Stimulated activated CD4-positive, alpha-beta T cell treated with anti-CD3 and anti-CD28 coated beads, Interleukin-4, amount 100 ng/mL, for 24 hours (primary cell): ENCODE measurements at places on chromosomes 5 and 9.

- DNase-seq, result no peak
Measured at GRCh38 chr9:91771027-91771426, 179.0 kb downstream of the ROR2 start.

DNA sequence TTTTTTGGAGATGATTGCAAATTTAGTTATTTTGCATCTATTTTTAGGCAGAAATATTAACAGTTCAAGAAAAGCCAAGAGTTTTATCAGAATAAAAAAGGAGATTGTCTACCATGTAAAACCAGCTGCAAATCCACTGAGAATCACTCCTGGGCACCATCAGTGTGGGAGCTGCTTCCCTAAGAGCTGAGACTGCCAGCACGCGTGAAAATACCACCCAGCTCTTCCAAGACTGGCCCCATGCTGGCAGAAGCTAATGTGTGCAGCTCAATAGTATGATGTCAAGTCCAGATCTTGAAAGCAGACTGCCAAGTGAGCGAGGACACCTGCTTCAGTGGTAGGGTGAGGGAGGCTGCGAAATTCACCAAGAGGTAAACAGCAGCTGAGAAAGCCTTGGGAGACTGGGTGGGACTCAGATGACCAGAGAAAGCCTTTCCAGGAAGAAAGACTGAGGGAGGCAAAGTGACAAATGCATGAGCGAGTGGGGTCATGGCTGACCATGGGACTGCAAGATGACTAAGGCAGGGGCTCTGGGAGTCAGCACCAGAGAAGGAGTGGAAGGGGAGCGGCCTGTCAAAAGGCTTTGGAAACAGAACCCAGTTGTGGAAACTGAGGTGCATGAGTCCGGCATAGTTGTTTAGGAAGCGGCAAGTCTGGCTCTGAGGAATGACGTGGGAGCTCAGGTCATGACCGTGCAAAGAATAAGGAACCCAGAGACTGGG lies 200.9 kb downstream of the GADD45G start:
- no peak for DNase-seq

GRCh38 chr5:9361835-9362234 lies 184.0 kb downstream of the SEMA5A start:
- peak; percentile 19 for DNase-seq

GRCh38 chr5:171806976-171807747 lies 21.5 kb downstream of the SMIM23 start:
- no peak for DNase-seq

DNA sequence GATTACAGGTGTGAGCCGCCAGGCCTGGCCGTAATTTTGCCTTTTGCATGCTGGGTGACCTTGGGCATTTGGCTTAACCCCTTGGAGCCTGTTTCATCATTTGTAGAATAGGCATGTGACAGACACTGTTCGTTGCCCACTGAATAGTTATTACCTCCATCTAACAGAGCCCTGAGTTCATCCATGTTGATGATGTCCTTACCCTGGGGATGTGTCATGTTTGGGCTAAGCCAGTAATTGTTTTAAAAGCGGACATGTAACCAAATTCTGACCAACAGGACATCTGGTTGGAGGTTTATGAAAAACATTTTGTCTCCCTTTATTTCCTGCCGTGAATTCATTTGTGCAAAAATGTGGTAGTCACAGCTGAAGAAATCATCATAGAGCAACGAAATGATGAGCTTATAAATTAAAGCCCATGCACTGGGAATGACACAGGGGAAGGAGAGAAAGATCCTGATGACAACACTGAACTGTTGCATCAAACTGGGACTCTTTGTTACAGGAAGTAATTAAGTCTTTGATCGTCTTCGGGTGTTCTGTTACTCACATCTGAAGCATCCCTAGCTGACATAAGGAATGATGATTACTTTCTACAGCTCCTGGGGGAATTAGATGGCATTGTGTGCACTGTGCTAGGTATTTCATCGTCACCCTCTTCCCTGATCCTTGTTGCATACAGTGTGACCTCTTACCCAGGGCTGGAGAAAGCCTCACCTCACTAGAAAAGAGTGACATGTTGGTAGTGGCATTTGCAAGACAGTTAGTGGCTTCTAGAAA lies 117.8 kb downstream of the FGF18 start:
- no peak for DNase-seq

DNA sequence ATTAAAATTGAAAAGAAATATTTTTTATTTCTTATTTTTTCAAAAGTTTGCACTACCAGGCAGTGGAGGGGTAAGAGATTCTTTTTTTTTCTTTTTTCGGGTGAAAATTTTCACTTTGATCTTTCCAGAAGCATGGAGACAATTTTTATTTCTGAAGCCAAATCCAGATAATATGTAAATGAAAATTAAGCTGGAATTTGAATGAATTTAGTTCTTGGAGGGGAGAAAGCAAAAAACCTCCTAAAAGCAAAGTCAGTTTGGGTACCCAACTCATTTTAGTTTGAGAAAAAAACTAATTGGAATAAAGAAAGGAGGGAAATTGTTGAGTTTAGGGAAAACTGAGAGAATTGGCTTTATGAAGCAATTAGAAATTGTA lies 872 bp downstream of the ZNF618 start:
- no peak for DNase-seq

DNA sequence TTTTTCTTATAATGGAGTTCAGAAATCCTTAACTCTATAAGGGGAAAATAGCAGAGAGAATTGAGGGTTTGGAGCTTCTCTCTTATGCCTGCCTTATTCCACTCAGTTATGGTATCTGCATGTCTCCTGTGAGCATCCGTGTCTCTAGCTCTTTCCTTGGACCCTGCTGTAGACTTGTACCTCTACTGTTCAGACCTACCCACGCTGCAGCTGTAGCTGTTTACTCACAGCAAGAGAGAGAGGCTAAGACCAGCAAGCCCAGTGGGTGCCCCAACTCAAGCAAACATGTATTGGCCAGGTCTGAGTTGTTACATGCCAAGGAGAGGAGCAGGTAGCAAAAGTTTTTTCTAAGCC lies 7.1 kb upstream of the PCSK1 start:
- DNase-seq, result no peak

DNA sequence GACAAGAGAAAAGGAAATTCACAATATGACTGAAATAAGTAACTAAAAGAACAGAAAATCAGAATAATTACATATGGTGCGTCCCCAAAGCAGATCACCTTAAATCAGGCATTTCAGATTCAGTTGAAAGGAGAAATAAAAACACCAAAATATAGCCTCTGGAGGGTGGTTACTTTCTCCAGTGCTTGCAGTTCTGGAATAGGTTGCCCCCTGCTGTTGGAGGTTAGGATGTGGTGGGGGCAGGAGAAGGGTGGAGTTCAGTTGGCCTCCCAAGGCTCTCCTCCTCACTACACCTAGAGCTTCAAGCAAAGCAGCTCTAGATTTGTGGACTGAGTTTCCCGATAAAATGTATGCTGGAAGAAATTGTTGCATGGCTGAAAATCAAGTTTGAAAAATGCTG lies 338.2 kb upstream of the TLE4 start:
- DNase-seq, result no peak

DNA sequence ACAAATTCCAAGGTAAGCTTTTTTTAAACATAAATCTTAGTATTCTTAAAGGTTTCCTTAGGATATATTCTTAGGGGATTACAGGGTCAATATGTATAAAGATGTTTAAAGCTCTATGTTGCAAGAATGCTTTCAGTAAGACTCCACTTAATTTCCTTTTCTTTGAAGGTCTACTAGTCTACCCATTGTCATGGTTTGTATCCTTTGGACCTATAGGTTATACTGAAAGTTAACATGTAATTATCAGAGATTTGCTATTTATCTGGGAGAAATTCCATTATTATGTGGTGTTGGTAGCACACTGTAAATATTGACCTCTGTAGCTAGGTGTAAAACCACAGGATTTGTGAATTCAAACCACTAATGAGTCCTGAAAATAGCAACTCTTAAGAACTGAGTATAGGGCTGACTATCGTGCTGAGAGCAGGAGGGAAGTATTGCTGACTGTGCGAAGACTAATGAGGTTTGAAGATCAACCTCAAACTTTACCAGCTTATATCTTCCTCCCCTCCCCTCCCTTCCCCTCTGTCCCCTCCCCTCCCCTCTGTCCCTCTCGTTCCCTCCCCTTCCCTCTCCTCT lies 85.6 kb downstream of the GADD45G start:
- no peak for DNase-seq

GRCh38 chr9:73231203-73231602 lies 79.5 kb downstream of the ANXA1 start:
- DNase-seq, result no peak

GRCh38 chr5:96703995-96704394 lies 41.8 kb downstream of the CAST start:
- no peak for DNase-seq

DNA sequence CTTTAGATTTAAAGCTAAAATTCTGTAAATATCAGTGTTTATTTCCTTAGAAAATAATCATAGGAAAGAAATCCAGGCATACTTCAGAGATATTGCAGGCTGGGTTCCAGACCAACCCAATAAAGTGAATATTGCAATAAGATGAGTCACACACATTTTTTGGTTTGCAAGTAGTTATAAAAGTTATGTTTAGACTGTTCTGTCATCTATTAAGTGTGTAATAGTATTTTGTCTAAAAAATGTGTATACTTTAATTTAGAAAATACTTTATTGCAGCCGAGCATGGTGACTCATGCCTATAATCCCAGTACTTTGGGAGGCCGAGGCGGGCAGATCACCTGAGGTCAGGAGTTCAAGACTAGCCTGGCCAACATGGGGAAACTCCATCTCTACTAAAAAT lies 6.9 kb upstream of the RIC1 start:
- no peak for DNase-seq

GRCh38 chr9:130423272-130423671 lies 21.5 kb upstream of the ASS1 start:
- DNase-seq, result no peak

DNA sequence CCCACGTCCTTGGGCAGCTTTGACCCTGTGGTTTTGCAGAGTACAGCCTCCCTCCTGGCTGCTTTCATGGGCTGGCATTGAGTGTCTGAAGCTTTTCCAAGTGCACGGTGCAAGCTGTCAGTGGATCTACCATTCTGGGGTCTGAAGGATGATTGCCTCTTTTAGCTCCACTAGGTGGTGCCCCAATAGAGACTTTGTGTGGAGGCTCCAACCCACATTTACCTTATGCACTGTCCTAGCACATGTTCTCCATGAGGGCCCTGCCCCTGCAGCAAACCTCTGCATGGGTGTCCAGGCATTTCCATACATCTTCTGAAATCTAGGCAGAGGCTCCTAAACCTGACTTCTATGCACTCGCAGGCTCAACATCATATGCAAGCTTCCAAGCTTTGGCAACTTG lies 644.2 kb upstream of the CDH9 start:
- no peak for DNase-seq

DNA sequence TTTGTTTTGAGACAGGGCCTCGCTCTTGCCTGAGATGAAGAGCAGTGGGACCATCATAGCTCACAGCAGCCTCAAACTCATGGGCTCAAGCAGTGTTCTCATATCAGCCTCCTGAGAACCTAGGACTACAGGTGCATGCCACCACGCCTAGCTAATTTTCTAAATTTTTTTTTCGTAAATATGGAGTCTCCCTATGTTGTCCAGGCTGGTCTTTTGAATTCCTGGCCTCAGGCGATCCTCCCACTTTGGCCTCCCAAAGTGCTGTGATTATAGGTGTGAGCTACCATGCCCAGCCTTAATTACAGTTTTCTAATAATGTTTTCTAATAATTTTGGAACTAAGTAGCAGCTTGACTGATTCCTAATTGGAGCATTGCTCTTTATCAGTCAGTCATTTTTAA lies 15.1 kb downstream of the GAPVD1 start:
- no peak for DNase-seq

GRCh38 chr5:159178978-159179377 lies 30.4 kb downstream of the RNF145 start:
- peak; percentile 46 for DNase-seq

DNA sequence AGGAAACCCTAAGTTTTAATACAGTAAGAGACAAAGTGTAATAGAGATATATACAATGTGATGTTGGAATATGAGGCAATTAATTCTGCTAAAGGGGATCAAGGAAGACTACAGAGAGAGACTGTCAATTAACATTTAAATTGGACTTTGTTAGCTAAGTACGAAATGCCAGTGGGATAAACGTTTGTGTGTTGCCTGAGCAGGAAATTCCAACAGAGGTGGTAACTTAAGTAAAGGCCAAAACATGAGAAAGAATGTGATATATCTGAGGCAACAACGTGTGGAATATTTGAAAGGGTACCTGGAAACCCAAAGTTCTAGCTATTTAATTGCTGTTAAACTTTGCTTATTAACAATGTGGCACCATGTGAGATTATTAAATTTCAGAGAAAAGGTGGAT lies 1666.9 kb upstream of the WWC1 start:
- DNase-seq, result no peak

DNA sequence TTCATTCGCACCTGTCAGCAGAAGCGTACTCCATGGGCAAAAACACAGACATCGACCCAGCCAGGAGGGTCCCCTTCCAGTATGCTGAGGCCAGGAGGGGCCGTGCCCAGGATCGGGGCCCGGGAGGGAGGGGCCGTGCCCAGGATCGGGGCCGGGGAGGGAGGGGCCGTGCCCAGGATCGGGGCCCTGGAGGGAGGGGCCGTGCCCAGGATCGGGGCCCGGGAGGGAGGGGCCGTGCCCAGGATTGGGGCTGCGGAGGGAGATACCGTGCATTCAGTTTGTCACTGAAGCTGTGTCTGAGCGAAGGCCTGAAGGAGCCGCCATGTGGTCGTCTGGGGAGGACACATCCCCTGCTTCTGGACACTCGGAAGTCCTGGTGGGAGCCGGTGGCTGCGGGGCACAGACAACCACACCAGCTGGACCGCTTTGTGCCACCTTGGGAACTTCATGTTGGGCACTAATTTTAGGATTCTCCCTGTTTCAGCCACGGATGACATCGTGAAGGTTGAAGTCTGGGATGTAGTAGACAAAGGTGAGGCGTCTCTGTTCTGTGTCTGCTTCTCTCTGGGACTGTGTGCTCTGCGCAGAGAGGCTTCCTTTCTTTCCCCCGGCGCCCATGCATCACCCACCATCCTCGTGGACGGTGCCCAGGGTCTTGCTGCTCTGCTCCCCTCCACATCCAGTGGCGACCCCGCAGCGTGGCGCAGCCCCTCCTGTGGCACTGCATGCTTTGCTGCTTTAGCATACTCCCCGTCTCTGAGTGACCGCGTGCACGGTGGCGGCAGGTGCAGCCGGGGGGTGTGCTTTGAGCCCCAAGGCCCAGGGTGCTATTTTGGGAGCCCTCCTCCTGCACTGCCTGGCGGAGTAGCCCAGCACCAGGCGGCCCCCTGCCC lies 16.7 kb upstream of the AJM1 start:
- DNase-seq, result no peak

- DNase-seq, result no peak
Measured at GRCh38 chr5:112983363-112983762, 6.8 kb downstream of the DCP2 start.

- no peak for DNase-seq
Measured at GRCh38 chr5:4295663-4296339, 700.2 kb downstream of the IRX1 start.

- no peak for DNase-seq
Measured at GRCh38 chr9:98083061-98083501, 26.5 kb downstream of the NANS start.

GRCh38 chr9:122186301-122186700 lies 26.6 kb downstream of the MORN5 start:
- no peak for DNase-seq

GRCh38 chr9:101601904-101602765 lies 7.4 kb upstream of the PPP3R2 start:
- DNase-seq, result no peak

GRCh38 chr9:115207003-115207836 lies 89.3 kb upstream of the TNC start:
- DNase-seq, result no peak
